ENCODE measurements at places on chromosomes 1 and 21.

DNA sequence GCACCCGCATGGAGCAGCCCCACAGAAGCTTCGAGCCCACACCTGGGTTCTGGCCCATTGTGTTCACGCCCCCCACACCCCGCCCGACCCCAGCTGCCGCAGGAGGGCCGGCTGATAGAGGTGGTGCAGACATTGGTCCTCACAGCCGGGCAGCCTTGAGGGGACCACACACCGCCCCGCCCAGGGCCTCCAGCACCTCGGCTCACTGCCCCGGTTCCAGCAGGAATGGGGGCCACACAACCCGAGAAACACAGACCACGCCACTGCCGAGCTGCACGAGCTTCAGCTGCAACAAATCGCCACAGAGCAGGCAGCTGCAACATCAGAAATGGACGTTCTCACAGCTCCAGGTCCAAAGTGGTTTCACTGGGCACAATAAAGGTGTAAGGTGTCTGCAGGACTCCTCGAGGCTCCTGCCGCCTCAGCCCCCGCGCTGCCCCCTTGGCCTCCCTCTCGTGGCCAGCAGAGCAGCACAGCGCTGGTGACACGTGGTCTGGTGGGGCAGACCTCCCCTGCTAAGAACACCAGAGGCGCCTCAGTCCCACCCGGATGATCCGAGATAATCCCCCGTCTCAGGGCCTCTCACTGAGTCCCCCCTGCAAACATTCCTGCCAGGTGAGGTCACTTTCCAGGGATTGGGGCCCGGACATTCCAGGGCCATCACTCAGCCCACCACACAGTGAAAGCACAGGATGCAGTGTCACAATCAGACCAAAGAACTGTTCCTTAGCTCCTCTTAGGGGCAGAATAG, 62.3 kb upstream of the ADARB1 start:
- H3K27me3 ChIP-seq = no peaks in the 10 kb centered on the region
- no peaks in the 10 kb centered on the region for H3K36me3 ChIP-seq

DNA sequence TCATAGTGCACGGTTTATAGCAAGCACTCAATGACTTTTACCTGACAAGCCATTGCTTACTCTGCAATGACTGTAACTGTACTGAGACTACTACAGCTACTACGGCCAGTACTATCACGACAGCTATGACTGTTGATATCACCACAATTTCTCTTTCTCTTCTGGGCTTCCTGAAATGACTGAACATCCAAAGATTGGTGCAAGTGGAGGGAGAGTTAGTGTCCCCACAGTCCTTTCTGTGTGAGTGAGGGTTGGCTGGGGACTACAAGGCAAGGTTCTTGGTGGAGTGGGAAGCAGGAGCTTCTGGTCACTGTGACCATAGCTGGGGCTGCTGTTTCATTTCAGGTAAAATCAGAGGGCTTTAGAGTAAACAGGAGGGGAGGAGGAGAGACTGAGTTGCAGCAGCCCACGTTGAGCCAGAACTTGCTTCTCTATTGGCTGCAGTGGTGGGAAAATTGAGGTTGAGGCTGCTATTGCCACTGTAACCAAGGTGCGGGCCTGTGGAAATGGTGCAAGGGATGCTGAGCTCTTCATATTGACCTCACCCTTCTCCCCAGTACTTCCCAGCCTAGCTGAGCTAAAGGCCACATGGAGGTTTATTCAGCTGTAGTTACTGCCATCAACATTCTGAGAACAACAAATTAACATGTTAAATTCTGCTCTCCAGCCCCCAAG, 14.1 kb upstream of the IL10 start:
- no peak overlapping the region for H3K4me3 ChIP-seq
- no peaks in the 10 kb centered on the region for H3K27me3 ChIP-seq
- H3K27ac ChIP-seq = no peak overlapping the region
- no peaks in the 10 kb centered on the region for H3K4me1 ChIP-seq
- DNase-seq = no peak
- H3K36me3 ChIP-seq = no peaks in the 10 kb centered on the region

DNA sequence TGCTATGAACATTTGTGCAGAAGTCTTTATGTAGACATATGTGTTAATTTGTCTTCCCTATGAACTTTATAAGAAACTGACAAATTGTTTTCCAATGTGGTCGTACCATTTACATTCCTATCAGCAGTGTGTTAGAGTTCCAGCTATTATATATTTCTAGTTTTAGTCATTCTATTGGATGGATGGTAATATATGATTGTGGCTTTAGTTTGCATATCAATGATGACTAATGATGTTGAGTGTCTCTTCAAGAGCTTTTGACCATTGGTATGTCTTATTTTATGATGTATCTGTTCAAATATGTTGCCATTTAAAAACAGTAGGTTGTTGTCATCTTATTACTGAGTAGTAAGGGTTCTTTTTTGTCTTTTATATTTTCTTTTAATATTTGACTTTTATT, 16.2 kb upstream of the ZNF326 start:
- no peaks in the 10 kb centered on the region for H3K27me3 ChIP-seq
- no peaks in the 10 kb centered on the region for H3K36me3 ChIP-seq
- no peak overlapping the region for H3K27ac ChIP-seq

DNA sequence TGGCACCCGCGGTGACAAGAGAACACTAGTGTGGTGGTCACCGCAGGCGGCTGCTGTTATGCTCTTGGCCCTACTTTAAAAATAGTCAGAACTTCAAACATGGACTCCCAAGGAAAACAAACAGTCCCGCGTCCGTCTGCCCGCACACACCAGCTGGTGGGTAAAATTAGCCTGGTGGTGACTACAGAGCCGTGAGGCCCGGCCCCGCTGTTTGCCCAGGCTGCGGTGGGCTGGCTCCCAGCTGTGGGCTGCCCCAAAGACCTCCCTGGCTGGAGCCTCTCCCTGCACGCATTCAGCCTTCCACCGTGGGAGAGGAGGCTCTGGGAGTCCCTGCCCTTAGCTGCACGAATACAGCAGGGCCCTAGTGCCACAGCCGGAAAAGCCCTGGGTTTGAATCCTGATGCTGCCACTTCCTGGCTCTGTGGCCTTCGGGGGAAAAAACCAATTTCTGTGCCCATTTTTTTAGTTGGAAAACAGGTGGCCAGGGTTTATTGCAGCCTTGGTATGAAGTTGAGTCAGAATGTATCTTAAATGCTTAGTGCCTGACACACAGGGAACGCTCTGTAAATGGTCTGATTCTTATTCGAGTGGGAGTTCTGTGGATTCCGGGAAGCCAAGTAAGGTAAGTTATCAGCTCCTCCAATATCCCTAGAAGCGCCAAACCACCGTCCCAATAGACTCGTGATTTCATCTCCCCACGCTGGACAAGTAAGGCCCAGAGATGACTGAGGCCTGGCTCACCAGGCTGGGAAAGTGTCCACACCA, 58.2 kb downstream of the ALPL start:
- no peaks in the 10 kb centered on the region for H3K4me1 ChIP-seq
- no peak overlapping the region for H3K4me3 ChIP-seq
- no peaks in the 10 kb centered on the region for H3K27me3 ChIP-seq
- H3K36me3 ChIP-seq = no peaks in the 10 kb centered on the region
- no peak overlapping the region for H3K27ac ChIP-seq
- no peak for DNase-seq

DNA sequence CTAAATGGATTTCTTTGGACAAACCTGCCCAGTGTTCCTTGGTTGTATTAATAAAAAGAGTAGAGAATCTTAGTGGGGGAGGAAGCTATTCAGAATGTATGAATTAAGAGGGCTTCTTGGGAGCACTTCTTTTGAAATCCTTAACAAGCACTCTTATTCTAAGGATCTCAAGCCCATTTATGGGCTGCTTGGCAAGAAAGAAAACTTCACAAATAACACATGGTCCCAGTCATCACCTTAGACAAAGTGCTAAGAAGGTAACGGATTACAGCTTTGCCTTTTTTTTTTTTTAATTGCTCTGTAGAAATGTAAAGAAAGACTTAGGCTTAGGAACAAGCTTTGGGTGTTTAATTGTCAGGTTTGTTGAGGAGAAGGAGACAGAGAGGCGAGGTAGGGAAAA, 76.6 kb upstream of the IPO9 start:
- H3K4me3 ChIP-seq = no peak overlapping the region
- H3K4me1 ChIP-seq = no peaks in the 10 kb centered on the region
- no peak for DNase-seq

DNA sequence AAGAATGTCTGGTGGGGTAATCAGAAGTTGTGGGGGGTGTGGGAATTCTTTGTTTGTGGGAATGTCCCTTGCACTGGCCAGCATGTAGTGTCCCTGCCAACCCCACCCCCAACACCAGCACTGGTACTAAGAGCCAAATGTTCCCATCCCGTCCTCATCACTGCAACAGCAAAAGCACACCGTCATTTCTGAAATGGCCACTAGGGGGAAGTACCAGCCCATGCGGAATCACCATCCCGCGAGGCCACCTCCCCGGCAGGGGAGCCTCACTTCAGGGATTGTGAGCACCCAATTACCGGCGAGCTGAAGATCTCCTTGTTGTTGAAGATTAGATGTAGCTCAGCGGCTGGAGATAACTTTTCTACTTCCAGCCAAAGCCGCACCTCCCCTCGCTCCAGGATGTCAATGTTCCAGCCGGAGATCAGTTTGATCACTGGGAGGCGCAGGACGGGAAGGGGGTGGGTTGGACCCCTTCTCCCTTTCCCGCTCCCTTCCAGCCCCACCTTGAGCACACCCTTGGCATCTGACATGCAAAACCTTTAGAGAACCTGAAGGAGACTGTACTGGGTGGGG, 41.0 kb downstream of the MYOM3 start:
- no peaks in the 10 kb centered on the region for H3K36me3 ChIP-seq
- no peaks in the 10 kb centered on the region for H3K4me1 ChIP-seq

GRCh38 chr1:205375835-205376545, 19.3 kb upstream of the KLHDC8A start:
- H3K27me3 ChIP-seq = peaks cover 55% of the 10 kb centered on the region
- peaks cover 59% of the 10 kb centered on the region for H3K4me1 ChIP-seq
- peak overlapping the region; percentile 77 for H3K27ac ChIP-seq
- no peaks in the 10 kb centered on the region for H3K36me3 ChIP-seq

DNA sequence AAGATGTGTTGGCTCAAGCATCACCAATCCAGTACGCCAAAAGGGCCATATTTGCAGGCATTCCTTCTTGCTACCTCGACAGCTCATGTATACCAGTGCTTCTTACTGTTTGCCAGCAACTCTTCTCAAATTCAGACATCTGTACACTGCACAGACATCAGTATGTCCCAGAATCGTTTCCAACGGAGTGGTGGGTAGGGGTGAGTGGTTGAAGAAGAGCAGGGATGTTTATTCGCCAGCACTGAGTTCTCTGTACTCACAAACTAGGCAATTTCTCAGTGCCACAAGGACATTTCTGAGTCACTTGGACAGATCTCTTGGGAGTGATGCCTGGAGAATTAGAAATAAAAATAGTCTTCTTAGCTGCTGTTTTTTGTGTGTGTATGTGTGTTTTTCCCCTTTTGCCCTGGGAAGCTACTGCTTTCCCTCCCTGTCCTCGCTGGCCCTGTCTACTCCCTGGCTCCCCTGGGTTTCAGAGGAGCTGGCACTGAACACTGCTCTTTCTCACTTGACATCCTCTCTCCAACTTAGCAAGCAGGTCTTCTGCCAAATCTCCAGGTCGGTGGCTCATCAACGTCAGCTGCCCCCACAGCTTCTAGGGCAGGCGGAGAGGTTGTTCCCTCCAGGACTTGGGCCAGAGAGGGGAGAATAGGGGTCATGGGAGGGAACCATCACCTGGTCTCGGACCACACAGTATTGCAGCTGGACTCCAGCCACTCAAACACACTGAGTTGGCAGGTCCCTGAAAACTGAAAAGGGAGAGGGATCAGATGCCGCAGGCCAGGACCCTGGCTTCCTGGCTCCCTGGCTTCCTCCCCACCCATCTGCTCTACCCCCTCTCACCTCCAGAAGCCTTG, 90.5 kb downstream of the NMNAT2 start:
- H3K27ac ChIP-seq = peak overlapping the region; percentile 75
- peaks cover 10% of the 10 kb centered on the region for H3K4me1 ChIP-seq
- no peak overlapping the region for H3K4me3 ChIP-seq
- no peaks in the 10 kb centered on the region for H3K36me3 ChIP-seq

DNA sequence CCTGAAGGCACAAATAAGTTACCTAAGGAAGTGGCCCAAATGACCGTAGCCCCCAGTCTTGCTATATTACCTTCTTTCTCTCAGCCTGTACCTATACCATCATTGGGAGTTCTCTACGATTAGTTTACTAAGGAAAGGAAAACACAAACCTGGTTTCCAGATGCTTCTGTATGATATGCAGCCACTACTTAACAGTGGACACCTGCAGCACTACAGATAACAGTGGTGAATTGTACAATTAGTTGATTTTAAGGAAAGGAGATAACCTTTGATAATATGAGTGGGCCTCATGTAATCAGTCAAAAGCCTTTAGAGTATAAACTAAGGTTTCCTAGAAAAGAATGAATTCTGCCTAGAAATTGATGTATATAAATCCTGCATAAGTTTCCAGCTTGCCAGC, 1157.4 kb downstream of the KCNT2 start:
- H3K4me3 ChIP-seq = no peak overlapping the region
- no peaks in the 10 kb centered on the region for H3K27me3 ChIP-seq
- no peaks in the 10 kb centered on the region for H3K36me3 ChIP-seq

DNA sequence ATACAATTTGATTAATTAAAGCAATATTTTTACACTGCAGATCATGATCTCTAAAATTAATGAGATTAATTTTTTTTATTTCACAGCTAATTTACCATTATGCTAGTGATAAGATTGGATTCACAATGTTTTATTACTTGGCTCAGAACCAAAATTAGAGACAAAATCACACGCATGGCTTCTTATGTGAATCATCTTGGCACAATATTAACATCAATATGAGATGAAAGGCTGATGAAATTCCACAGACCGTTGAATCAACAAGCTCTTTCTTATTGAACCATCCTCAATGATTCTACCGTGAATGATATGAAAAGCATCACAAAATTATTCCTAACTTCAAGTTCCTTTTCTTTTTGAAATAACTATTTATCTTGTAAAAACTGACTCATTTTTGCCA, 544.9 kb downstream of the KCNT2 start:
- no peak for DNase-seq
- no peak overlapping the region for H3K27ac ChIP-seq
- no peaks in the 10 kb centered on the region for H3K36me3 ChIP-seq
- no peaks in the 10 kb centered on the region for H3K4me1 ChIP-seq
- H3K4me3 ChIP-seq = no peak overlapping the region

- peaks cover 21% of the 10 kb centered on the region for H3K36me3 ChIP-seq
- no peak overlapping the region for H3K27ac ChIP-seq
- H3K4me3 ChIP-seq = no peak overlapping the region
- no peaks in the 10 kb centered on the region for H3K4me1 ChIP-seq
- DNase-seq = no peak
Observed at GRCh38 chr1:55127827-55128343, 87.3 kb downstream of the USP24 start.

DNA sequence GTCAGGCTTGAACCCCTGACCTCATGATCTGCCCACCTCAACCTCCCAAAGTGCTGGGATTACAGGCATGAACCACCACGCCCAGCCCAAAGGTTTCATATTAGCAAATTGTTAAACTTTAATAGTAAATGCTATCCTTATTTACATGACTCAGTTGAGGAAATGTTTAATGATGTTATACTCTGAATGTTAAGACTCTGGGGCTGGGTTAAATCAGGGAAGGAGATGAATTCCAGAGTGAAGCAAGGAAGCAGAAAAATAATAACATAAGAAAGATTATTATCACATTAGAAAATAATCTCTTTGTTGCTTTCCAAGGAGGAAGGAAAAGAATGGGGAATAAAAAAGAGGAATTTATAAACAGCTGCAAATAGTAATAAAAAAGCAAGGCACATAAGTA, 105.3 kb downstream of the PTGS2 start:
- H3K4me3 ChIP-seq = no peak overlapping the region
- H3K27me3 ChIP-seq = no peaks in the 10 kb centered on the region
- no peak for DNase-seq
- H3K27ac ChIP-seq = no peak overlapping the region
- H3K4me1 ChIP-seq = no peaks in the 10 kb centered on the region
- no peaks in the 10 kb centered on the region for H3K36me3 ChIP-seq

GRCh38 chr1:171646249-171646560, 6.3 kb downstream of the MYOC start:
- H3K27me3 ChIP-seq = no peaks in the 10 kb centered on the region
- peak overlapping the region; percentile 81 for H3K27ac ChIP-seq
- DNase-seq = no peak
- H3K36me3 ChIP-seq = no peaks in the 10 kb centered on the region
- H3K4me1 ChIP-seq = peaks cover 16% of the 10 kb centered on the region
